Breast epithelium (tissue), 4 donors: ENCODE measurements at places on chromosomes 11 and 22.

DNA sequence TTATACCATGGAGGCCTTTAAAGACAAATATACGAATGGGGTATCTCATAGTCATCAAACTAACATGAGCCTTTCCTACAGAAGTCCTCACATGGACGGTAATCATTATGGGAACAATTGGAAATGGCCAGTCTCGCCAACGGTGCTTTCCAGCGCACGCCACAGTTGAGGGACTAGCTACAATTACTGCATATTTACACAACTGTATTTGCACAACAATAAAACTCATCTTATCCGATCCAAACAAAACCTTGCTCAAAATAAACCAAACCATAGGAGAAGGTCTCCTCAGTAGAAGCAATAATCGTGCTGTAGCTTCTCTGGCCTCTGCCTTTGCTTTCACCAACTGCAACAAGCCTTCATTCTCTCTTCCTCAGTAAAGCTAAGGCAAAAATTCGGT lies 5.9 kb downstream of the CADM1 start:
- no peak overlapping the region for H3K4me3 ChIP-seq
- no peak overlapping the region for H3K27ac ChIP-seq
- H3K27me3 ChIP-seq = peaks cover 5% of the 10 kb centered on the region
- H3K36me3 ChIP-seq = no peaks in the 10 kb centered on the region
- no peaks in the 10 kb centered on the region for H3K4me1 ChIP-seq
- DNase-seq = no peak

- H3K27ac ChIP-seq = no peak overlapping the region
- no peak overlapping the region for H3K4me3 ChIP-seq
- H3K36me3 ChIP-seq = peaks cover 3% of the 10 kb centered on the region
- DNase-seq = no peak
Measured at GRCh38 chr11:100863080-100863581, 176.0 kb downstream of the ARHGAP42 start.

- no peaks in the 10 kb centered on the region for H3K36me3 ChIP-seq
- no peaks in the 10 kb centered on the region for H3K27me3 ChIP-seq
- H3K4me1 ChIP-seq = no peaks in the 10 kb centered on the region
- H3K27ac ChIP-seq = no peak overlapping the region
- DNase-seq = no peak
- no peak overlapping the region for H3K4me3 ChIP-seq
Measured at GRCh38 chr11:60175860-60176275, 7.0 kb downstream of the MS4A6A start.

DNA sequence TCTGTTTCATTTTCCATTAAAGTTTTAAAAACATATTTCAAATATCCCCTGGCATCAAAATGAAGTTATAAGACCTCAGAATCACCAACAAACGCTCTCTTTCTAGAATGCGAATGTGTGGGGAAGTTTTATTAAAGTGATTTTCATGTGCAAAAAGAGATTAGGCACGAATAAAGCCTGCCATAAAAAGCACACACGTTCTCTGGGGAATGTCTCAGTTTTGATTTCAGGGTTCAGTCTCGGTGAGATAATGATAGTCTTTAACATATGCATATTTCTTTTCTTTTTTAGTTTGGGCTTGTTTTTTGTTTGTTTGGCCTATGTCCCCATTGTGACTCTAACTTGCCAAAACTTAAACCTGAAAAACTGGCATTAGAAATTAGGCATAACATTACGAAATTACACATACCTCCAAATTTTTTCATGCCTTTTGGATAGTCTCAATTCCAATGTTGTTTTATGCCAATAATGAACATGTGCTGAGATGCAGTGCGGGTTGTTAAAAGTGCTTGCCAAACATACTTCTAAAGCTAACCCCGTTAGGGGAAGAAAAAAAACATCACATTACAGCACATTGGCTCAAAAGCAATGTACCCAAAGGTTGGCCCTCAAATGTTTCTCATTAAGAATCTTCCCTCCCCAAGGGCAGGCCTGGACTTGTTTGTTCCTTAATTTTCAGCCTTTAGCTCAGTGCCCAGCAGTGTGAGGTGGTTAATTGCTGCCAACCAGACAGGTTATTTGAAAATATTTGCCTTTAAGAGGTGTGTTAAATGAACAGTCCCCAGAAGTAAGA lies 33.2 kb upstream of the FBLN1 start:
- peak overlapping the region; percentile 70 for H3K27ac ChIP-seq
- no peaks in the 10 kb centered on the region for H3K4me1 ChIP-seq
- H3K36me3 ChIP-seq = no peaks in the 10 kb centered on the region
- peak; percentile 91 for DNase-seq
- H3K27me3 ChIP-seq = no peaks in the 10 kb centered on the region

DNA sequence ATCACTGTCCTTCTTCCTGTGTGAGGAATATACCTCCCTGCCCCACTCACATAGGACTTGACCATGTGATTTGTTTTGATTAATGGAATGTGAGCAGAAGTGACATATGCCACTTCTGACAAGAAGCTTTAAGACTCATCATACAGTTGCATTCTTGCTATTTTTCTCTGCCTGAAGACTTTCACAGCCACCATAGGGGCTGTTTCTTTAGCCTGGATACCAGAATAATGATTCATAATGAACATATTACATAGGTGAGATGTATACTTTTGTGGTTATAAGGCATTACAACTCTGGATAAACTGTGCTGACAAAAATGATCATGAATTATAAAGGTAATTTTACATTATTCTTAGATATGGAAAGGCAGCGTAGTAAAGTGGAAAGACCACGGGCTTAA lies 798.0 kb downstream of the DLG2 start:
- H3K27me3 ChIP-seq = no peaks in the 10 kb centered on the region
- no peak for DNase-seq
- H3K4me1 ChIP-seq = no peaks in the 10 kb centered on the region
- H3K27ac ChIP-seq = no peak overlapping the region
- H3K36me3 ChIP-seq = no peaks in the 10 kb centered on the region

GRCh38 chr11:78416285-78417174 lies 1.1 kb downstream of the GAB2 start:
- peak; percentile 63 for DNase-seq
- H3K27me3 ChIP-seq = no peaks in the 10 kb centered on the region
- peak overlapping the region; percentile 87 for H3K4me3 ChIP-seq
- peak overlapping the region; percentile 95 for H3K27ac ChIP-seq
- H3K4me1 ChIP-seq = no peaks in the 10 kb centered on the region

DNA sequence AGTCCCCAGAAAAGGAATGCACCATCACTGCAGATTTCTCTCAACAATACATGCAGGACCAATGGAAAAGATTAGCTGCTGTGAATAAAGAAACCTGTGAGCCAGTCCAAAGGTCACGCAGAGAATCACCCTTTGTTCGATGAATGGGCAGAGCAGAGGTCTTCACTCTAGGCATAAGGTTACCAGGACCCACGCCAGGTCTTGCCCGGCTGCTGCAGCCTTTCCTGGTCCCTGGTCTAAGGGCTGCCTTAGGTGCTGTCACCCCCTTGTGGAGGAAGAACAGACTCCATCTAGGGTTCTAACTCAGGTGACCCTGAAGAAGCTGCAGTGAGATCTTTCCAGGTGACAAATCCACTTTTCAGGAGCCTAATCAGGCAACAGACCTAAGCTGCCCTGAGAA lies 29.0 kb upstream of the NAP1L4 start:
- H3K4me1 ChIP-seq = no peaks in the 10 kb centered on the region
- no peak overlapping the region for H3K4me3 ChIP-seq
- no peaks in the 10 kb centered on the region for H3K27me3 ChIP-seq
- H3K27ac ChIP-seq = no peak overlapping the region
- DNase-seq = no peak

DNA sequence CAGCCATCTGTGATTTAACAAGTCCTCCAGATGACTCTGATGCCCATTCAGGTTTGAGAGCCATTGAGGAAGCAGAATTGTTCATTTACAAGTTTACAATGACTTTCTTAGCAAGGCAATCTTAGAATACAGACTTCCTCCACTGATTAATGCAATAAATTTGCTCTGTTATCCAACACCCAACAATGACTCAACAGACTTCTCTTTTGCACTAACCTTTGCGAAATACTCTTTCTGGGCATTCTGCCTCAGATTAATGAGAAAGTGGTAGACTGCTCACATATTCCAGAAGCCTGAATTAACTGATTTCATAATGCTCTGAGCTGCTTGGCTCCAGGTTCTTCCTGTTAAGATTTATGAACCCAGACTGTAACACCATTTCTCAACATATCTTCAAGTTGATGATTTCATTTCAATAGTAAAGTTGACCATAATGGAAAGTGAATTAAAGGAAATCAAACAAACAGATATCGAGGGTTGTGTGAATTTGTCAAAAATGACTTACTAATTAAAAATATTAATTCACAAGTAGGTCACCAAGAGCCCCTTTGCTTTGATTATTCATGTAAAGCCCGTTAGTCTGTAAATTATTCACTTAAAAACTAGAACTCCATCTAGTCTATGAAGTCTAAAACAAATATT lies 70.5 kb upstream of the BLID start:
- no peak overlapping the region for H3K27ac ChIP-seq
- H3K4me1 ChIP-seq = no peaks in the 10 kb centered on the region
- no peaks in the 10 kb centered on the region for H3K36me3 ChIP-seq
- no peak for DNase-seq
- H3K27me3 ChIP-seq = no peaks in the 10 kb centered on the region
